ENCODE measurements at places on chromosomes 1 and 21.

DNA sequence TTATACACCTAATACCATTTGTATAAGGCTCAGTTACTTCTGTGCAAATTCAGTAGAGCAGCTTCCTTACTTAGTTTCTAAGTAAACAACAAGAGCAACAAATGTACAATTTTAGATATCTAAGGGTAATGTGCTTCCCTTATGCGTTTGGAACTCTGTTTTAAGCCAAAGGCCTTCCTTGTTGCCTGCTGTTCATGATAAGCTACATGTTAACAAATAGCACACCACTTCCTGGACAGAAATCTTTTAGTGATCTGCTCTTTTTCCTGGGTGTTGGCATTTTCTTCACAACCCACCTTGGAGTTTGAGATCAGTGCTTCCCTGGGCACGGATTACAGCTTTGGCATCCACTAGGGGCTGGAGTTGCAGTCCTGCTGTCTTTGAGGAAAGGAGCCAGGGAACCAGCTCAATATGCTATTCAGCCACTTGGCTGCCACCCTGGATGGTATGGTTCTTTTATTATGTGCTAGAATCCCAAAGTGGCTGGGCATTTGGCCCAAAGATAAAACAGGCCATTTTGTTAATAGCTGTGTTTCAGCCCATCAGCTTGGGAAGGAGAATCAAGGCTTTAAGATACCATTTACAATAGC lies 55.6 kb upstream of the ADAR start:
- DNase-seq, result no peak

GRCh38 chr21:31641416-31641922 lies 18.0 kb upstream of the SOD1 start:
- no peak for DNase-seq

DNA sequence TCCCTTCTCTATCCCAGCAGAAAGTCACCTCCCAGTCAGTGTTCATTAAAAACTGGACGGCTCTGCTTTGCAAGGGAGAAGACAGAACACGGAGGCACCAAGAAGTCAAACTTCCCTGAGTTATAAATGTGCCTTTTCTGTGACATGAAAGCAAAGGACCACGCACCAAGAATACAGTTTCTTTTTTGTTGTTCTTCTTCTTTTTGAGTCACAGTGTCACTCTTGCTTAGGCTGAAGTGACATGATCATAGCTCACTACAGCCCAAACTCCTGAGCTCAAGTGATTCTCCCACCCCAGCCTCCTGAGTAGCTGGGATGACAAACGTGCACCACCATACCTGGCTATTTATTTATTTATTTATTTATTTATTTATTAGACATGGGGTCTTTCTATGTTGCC lies 22.7 kb downstream of the GLUL start:
- no peak for DNase-seq

- DNase-seq, result no peak
Observed at GRCh38 chr1:18940303-18941020, 16.0 kb downstream of the IFFO2 start.

DNA sequence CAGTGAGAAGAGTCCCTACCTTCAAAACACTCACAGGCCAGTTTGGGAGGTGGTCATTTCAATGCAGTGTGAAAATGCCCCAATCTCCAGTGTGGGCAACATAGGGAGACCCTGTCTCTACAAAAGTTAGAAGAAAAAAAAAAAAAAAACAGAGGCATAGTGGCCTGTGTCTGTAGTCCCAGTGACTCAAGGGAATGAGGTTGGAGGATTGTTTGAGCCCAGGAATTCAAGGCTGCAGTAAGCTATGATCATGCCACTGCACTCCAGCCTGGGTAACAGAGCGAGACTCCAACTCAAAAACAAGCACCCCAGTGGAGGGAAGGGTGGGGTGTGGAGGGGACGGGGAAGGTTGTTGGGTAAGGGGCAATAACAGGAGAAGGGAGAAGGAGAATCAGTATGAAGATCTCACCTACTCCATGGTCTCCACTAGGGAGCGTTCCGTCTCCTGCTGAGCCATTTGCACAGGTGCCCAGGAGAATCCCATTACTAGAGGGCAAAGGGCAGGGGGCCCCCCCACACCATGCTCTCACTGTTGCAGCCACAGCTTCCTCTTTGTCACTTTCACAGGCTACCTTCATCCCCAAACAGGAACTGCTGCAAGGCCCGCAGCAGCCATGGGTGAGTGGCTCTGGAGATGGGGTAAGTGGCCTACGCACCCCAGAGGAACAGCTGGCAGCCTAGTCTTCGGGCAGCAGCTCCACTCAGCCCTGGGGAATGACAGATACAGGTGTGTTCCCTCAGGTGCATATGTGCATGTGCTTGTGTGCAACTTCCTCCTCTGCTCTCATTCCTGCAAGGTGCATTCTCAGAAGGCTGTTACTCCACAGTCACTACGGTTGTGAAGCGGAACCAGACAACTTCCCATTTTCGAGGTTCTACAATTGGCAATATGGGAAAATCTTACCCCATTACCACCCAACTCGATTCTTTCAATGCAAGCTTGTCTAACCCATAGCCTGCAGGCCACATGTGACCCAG lies 87.9 kb upstream of the LYST start:
- no peak for DNase-seq

DNA sequence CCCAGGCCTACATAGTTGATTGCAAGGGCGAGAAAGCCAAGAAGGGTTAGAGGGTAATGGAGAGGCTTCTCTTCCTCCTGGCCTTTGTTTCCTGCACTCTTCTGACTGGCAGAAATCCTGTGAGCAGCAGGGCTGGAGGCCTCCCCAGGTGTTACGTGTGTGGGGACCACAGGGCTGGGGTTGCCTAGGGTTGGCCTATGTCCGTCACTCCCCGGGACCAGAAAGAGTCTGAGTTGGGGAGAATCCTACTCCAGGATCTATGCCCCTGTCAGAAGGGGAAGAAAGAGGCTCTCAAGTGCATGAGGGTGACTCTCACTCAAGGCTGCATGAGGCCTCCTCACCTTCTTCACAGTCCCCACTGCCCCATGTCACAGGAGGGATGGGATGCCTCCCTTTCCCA lies 38.5 kb downstream of the IGFN1 start:
- no peak for DNase-seq

- no peak for DNase-seq
Observed at GRCh38 chr1:25642574-25643108, 26.1 kb downstream of the MAN1C1 start.

DNA sequence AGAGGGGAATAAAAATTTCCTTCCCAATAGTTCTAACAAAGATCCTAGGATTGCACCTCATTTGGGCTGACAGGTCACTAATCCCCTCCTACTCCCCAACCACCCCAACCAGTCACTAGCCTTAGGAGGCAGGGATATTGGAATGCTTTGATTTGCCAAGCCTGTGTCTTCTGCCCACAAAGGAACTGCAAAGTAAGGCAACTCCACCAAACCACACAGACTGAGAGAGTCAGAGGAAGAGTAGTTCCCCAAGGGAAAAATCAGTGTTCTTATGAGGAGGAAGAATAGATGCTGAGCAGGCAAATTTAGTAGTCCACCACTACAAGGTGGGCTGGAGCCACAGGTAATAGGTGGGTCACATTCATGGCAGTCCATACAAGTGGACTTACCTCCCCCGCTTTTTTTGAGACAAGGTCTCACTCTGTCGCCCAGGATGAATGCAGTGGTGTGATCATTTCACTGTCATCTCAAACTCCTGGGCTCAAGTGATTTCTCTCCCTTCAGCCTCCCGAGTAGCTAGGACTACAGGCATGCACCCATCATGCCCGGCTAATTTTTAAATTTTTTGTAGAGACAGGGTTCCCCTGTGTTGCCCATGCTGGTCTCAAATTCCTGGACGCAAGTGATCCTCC lies 3.7 kb upstream of the TMEM39B start:
- DNase-seq, result peak; percentile 31

DNA sequence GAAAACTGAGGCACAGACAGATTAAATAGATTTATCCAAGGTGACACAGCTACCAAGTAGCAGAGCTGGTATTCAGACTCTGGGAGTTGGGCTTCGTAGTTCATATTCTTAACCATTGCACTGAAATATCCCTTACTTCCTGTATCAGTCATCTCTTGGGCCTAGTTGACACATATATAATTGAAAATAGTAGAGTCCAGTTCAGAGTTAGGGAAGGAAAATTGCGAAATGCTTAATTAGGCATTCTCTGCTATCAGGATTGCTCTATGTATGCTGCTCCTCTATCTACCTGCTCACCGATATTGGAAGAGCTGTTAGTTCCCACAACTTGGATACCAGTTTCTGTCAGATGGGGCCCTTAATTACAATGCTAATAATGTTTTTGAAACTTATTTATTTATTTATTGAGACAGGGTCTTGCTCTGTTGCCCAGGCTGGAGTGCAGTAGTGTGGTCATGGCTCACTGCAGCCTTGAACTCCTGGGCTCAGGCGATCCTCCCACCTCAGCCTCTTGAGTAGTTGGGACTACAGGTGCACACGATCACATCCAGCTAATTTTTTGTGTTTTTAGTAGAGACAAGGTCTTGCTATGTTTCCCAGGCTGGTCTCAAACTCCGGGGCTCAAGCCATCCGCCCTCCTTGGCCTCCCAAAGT lies 8.2 kb downstream of the RCOR3 start:
- no peak for DNase-seq

DNA sequence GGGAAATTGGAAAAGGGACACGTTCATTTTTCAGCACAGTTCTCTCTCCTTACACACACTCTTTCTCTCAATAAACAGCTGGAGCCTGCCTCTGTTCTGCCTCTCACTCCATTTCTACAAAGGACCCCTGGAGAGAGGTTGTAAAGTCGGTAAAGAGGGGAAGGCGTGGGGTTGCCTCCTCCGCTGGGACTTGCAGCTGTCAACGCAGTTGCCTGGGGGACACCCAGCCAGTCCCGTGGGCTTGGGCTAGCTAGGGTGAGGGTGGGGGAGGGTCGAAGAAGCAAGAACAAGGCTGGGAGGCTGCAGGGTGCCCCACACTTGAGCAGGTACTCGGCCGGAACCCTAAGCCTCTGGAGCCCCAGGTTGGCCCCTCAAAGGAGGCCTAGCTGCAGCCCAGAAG lies 27.6 kb downstream of the C1orf216 start:
- no peak for DNase-seq

DNA sequence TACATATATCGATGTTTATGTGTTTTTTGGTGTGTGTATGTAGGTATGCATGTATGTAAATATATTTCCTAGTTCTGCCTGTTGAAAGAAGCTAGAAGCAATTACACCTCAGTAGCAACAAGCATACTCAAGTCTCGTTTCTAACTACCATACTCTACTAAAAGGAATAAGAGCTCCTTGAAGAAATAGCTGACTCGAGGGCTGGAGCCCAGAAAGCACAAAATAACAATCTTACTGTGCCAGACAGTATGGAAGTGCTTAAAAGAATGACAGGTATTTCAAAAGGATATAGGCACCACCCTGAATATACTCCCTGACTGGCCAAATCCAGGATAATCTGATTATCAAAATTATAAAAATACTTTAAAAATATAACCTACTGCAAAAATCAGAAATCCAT lies 23.2 kb downstream of the FUBP1 start:
- DNase-seq, result no peak

- DNase-seq, result no peak
Observed at GRCh38 chr1:171509191-171509590, 23.9 kb downstream of the PRRC2C start.

DNA sequence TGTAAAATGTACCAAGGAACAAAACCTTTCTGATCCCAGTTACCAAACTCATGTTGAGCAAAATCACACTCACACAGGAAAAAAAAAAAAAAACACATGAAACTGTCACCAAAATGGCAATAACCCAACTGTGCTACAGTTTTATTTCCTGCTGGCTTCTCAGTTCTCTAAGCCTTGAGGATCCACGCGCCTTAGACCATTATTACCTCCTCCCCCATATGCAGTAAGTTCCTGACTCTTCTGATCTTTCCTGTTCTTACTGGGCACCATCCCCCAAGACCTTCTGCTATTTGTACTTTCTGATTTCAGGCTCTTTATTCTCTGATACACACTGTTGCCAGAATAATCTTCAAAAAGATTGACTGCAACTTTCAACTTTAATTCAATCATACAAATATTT lies 79.6 kb downstream of the SLC45A1 start:
- DNase-seq, result no peak

All from AG09309 (cell line).